A549 treated with ZK216348 at 1 μM for 4 hours (cell line): ENCODE measurements at places on chromosomes 2 and 18. TPM values are rescaled to one million over a fixed set of nuclear protein-coding genes. Genes with fewer than 3 reads are reported as not detected.

Gene SULT6B1
- not detected in 5 replicates for total RNA-seq

Gene SERPINB4
- 0.17 to 0.25 TPM (median 0.18 TPM) in 3 of 5 replicates, not detected in the others for total RNA-seq

Gene SLC8A1
- 0.27 to 0.57 TPM (median 0.41 TPM) in 5 replicates for total RNA-seq

Gene DSC1
- total RNA-seq = not detected in 5 replicates

Gene CTNNA2
- total RNA-seq = 0.15 to 0.27 TPM (median 0.21 TPM) in 5 replicates

Gene TGIF1
- total RNA-seq = 102 to 144 TPM (median 132 TPM) in 5 replicates

Gene EML6
- 0.79 to 1.9 TPM (median 1.5 TPM) in 5 replicates for total RNA-seq

Gene NABP1
- total RNA-seq = 12.7 to 16.4 TPM (median 13.8 TPM) in 5 replicates

Gene OR6B3
- total RNA-seq = not detected in 5 replicates

Gene SLC19A3
- total RNA-seq = 2.4 to 3.0 TPM (median 2.9 TPM) in 5 replicates

Gene IGFBP5
- total RNA-seq = 0.08 to 0.24 TPM (median 0.20 TPM) in 5 replicates

Gene PJVK
- total RNA-seq = 0.99 to 2.8 TPM (median 2.1 TPM) in 5 replicates

Gene GGCX
- total RNA-seq = 32.9 to 50.9 TPM (median 42.8 TPM) in 5 replicates

Gene SANBR
- total RNA-seq = 7.9 to 15.4 TPM (median 12.9 TPM) in 5 replicates

Gene VRK2
- total RNA-seq = 23.9 to 37.6 TPM (median 29.2 TPM) in 5 replicates

Gene ANO7
- 1.3 to 3.0 TPM (median 2.2 TPM) in 5 replicates for total RNA-seq
